ENCODE measurements at places on chromosomes 5 and 9. TPM values are rescaled to one million over a fixed set of nuclear protein-coding genes. Genes with fewer than 3 reads are reported as not detected.

The WDR36 gene
- total RNA-seq, result 24.2 TPM

The IQGAP2 gene
- 22.1 TPM for total RNA-seq

The ADGRD2 gene
- not detected for total RNA-seq

The CACFD1 gene
- total RNA-seq, result 15.5 TPM

The NACC2 gene
- total RNA-seq, result 109 TPM

The CCNJL gene
- total RNA-seq, result 1.9 TPM

The ACSL6 gene
- 3.6 TPM for total RNA-seq

The FOXD1 gene
- total RNA-seq, result not detected

The LCN2 gene
- 0.58 TPM for total RNA-seq

The SNX18 gene
- 34.9 TPM for total RNA-seq

The KCNN2 gene
- 7.8 TPM for total RNA-seq

The IFNB1 gene
- not detected for total RNA-seq

DNA sequence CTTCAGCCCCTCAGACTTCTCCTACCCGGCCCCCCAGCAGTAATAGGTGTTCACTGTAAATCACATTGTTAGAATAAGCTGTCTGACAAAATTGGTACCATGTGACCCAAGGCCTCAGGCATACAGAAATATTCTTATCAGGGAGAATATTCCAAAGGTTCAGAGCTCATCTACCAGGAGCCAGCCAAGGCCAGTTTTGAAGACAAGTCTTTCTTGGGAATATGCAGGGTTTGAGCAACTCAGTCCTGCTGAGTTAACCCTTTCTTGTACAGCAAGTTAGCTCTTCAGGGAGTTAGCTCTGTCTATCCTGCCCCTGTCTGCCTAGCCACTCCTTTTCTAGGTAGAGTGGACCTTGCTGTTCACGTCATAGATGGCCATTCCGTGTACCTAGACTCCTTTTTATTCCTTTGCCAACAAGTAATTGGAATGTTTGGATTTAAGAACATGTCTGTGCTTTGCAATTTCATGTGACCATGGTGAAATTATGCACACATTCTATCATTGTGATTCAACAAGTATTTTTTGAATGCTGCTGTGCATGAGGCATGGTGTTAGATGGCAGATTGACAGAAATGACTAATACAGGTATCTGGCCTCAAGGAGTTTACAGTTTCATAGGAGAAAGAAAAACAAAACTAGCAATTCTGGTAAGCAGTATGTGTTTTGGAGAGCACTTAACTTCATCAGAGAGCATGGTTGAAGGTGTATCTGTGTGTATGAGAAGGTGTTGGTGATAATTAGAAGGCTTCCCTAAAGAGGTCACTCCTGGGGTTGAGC, 22.6 kb downstream of the TGFBR1 start:
- ATAC-seq, result no peak

DNA sequence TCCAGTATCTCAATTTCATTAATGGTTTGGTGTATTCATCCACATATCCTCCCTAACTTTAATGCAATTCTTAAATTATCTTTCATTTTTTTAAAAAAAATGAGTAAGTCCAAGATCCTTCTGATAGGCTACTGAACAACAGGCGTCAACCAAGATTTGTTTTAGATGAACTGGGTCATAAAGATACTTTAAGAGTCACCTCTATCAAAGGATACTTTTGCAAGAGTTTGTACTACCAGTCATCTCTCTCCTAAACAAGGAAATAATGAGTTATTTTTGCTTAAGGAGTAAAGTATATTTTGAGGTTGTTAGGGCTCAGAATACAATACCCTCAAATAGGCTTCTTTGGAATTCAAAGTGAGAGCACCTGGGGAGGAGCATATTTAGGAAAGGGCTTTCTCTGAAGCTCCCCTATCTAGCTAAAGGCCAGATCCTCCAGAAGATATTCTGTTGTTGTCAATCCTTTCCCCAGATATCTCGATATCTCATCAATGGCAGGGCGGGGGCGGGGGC, 25.8 kb downstream of the HAVCR1 start:
- no peak for ATAC-seq

- ATAC-seq, result no peak
Measured at GRCh38 chr5:93800988-93801811, 59.8 kb upstream of the POU5F2 start.

GRCh38 chr9:123373946-123374345, 17.9 kb downstream of the CRB2 start:
- ATAC-seq, result no peak

GRCh38 chr5:73496984-73497457, 1.2 kb upstream of the BTF3 start:
- ATAC-seq, result no peak

- ATAC-seq, result no peak
Measured at GRCh38 chr9:22416692-22417060, 29.9 kb upstream of the DMRTA1 start.

DNA sequence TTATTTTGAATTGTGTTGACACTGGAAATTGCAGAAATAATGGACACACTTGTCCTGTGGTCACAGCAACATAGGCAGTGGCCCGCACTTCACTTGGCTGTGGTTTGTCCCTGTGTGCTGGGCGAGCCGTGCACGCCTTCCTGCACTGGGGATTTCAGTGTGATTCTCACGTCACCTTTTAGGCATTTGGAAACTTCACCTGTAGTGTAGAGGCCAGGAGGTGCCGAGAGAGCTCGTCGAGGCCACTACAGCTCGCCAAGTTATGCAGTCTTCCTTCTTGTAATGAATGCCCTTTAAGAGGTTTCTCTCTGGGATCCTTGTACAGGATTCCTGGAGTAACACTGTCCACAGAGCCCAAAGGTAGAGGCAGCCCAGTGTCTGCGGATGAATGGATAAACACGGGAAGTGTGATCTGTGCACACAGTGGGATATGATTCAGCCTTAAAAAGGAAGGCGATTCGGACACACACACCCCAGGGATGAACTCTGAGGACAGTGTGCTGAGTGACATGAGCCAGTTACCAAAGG, 14.7 kb downstream of the TRAF2 start:
- ATAC-seq, result no peak

DNA sequence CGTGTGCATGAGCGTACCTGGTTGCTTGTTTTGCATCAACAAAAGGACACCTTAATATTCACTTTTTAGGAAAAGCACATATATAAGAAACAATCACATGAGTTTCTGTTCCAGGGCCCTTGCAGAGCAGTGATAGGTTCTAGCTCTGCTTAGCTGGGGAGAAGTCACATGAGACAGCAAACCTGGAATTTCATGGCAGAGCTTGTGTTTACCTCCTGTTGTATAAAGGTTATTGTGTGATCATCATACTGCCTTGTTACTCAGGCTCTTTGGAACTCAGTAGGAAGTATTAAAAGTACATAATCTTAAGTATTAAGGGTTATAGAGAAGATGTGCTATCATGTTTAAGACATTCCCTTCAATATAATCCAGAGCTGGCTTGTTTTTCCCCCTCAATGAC, 18.0 kb upstream of the VLDLR start:
- no peak for ATAC-seq

GRCh38 chr9:27441741-27442070, 82.4 kb upstream of the IFNK start:
- ATAC-seq, result no peak

- ATAC-seq, result no peak
Measured at GRCh38 chr9:137454597-137455358, 4.4 kb downstream of the NSMF start.

DNA sequence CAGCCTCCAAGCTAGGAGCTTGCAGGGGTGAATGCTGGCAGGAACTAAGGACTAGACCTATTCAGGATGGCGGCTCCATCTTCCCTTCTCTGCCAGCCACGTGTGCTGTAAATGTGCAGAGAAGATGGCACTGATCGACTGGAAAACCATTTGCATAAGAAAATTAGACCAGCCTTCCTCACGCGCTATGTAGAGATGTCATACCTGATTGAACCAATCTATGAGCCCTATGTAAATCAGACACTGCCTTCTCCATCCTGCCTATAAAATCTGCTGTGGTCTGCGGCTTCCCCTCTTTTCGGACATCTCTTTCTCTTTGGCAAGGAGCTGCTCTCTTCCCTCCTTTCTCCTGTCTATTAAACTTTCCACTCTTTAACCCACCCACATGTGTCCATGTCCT, 91.6 kb downstream of the NPR3 start:
- ATAC-seq, result no peak

GRCh38 chr9:5879419-5880181, 11.1 kb upstream of the MLANA start:
- ATAC-seq, result no peak

GRCh38 chr9:88574953-88575352, 40.0 kb downstream of the NXNL2 start:
- no peak for ATAC-seq

DNA sequence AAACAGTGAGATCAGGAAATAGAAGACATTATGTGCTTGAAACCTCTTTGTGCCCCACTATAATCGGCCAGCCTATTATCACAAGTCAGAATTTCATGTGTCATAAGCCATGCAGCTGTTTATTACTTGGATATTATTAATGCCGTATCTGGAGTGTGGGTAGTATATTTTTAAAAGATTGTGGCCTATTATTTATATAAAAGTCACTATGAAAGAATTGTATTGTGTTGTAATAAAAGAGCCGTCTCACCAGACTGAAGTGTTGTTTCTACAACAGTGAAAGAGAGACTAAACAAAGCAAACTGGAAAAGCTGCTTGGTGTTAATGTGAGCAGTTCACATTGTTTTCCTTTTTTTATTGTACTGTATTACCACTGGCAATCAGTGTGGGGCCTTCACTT, 449.1 kb downstream of the PSAT1 start:
- ATAC-seq, result no peak

DNA sequence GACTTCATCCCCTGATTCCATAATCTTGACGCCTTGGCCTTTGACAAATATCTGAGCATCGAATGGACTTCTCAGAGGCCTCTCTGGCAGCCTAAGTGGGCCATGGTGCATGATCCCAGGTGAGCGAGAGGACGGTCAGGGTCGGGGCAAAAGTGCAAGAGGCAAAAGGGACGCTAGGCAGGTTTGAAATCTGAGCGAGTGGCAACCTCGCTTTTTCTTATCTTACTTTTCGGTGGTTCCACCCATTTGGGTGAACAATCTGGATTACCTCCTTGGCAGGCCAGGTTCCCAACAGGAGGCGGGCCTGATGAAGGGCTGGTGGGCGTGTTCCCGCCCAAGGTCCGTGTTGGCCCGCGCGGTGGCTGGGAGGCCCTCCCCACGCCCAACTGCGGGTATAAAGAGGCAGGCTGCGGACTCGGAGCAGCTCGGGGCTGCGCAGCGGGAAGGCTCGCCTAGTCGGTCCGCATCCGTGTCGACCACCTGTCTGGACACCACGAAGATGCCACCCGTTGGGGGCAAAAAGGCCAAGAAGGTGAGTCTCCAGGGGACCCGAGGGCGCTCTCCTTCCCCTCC, at the start of gene BHMT:
TSS of gene BHMT (plus strand) at position 423 of the 573 bp plus-strand sequence. CDS start at position 500, 77 bp downstream.
- no peak for ATAC-seq

DNA sequence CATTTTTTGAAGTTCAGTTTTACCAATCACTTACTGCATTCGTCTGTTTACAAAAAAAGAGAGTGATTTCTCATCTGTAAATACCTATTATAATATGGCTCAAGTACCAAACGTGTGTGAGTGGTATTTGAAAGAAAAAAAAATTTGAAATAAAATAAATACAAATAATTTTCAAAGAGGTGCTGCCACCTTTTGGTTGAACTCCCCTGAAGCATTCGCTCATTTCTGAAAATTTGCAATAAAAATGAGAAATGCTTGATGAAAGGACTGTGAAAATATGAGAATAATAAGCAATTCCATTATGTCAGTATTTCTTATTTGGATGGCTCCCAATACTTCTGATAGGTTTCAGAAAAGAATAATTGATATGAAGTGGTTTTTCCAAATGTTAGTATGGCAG, 409.9 kb downstream of the CTNND2 start:
- no peak for ATAC-seq

DNA sequence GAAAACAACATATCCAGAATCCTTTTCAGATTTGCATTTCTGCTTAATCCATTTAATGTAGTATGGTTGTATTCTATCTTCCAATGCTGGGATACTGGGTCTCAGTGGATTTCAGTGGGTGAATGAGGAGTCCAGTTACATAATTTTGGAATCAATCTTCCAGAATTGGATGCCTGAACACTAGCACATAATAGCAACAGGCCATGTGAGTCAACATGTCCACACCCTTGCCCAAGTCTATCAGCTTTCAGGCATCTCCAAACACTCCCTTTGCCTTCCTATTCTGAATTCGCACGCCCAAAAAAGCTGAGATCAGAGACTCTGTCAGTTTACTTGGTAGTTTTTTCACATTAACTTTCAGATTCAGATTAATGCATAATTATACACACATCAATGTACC, 202.6 kb downstream of the TSSK1B start:
- ATAC-seq, result peak; percentile 80

GRCh38 chr5:132237670-132238069, 10.0 kb upstream of the P4HA2 start:
- no peak for ATAC-seq

- ATAC-seq, result no peak
Measured at GRCh38 chr9:82057805-82058204, 69.2 kb downstream of the SPATA31D1 start.

- ATAC-seq, result no peak
Measured at GRCh38 chr9:4048441-4048840, 251.4 kb downstream of the GLIS3 start.

DNA sequence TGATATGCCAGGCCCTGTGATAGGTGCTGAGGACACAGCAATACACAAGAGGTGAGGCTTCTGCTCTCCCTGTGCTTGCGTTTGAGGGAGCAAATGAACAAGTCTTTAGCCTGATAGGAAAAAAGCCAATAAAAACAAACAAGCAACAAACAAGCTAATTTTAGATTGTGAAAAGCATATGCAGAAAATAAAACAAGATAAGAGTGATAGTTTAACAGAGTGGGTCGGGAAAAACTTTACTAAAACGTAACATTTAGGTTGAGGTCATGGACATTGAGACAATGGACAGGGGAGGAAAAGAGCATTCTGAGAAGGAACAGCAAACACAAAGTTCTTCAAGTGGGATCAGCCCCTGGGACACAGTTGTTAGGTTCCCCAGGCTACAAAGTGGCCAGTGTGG, 4.3 kb downstream of the SMIM3 start:
- ATAC-seq, result no peak
